SJCRH30 (cell line): ENCODE measurements at places on chromosomes 6 and 20. TPM values are rescaled to one million over a fixed set of nuclear protein-coding genes. Genes with fewer than 3 reads are reported as not detected.
A peak's percentile ranks its signal among the peaks of the same experiment; 100 is the strongest.

KCNK5 gene
- 9.5 and 9.7 TPM in 2 replicates for total RNA-seq

DNA sequence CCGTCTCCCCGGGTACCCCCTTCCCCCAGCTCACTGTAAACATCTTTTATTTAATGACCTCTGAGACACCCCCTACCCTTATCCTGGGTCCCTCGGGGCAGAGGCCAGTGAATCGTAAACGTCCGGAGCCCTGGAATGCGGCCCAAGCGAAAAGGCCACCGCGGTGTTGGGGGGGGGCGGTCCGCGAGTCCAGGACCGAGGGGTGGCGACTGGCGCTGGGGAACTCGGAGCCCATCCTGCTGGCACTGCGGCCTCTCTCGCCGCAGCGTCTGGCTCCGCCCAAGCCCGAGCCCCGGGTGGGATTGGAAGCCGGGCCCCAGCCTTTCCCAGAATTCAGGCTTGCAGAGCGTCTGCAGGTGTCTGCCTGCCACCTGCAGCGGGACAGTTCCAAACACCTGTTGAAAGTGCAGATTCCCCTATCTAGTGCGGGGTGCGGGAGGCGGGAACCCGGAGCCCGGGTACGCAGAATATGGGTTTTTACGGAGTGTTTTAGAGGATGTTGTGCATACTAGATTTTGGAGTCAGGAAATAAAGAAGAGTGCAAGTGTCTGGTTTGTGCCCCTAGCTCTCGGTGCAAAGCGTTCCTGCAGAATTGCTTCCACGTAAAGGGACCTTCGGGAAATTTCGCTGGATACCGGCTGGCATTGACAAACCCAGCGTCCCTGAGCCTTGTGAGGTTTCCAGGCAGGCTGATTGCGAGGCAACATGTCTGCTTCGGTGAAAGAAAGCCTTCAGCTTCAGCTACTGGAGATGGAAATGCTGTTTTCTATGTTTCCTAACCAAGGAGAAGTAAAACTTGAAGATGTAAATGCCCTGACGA is 800 bp downstream of the RWDD2A start:
- peak overlapping the region; percentile 74 for H3K4me3 ChIP-seq
- peak overlapping the region; percentile 63 for H3K27ac ChIP-seq
- DNase-seq: peak; percentile 51
- H3K36me3 ChIP-seq: 0 out of 2 replicates have a peak, but pooled peaks cover 2% of the 10 kb centered on the region

GRCh38 chr6:116351101-116351500 is 19.6 kb upstream of the DSE start:
- no peak overlapping the region for H3K4me3 ChIP-seq
- H3K4me1 ChIP-seq: no peaks in the 10 kb centered on the region
- H3K36me3 ChIP-seq: no peaks in the 10 kb centered on the region
- no peak overlapping the region for H3K27ac ChIP-seq
- DNase-seq: no peak

DNA sequence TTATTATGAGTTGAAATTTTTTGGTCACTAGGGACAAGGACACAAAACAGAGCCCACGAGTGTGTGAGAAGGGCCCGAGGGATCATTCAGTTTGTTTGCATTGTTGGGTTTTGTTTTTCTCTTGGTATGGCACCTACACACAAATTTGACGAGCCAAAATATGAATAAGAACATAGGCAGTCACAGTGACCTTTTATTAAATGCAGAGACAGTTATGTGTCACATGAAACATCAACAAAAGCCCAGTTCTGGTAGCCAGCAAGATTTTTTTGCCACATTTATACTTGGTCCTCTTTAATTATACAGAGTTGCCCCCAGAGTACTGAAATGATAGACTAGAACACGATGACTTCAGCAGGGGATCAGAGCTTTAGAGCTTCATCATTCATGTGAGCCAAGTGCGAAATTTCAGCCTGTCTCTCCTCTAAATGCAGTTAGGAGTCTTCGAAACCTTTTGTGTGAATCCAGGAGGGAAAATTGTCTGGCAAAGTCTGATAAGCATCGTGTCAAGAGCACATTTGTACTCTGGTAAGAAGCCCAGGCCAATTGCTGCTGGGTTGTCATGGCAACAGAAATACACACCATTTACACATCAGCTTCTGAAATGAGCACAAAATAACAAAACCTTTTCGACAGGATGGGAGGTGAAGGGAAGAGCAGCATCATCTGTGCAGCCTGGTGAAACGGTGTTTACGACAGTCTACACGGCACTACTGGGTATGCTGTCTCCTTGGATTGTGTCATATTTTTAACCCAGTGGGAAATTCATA is 79.2 kb upstream of the RIPOR2 start:
- DNase-seq: no peak
- no peaks in the 10 kb centered on the region for H3K27me3 ChIP-seq
- H3K36me3 ChIP-seq: no peaks in the 10 kb centered on the region
- no peak overlapping the region for H3K4me3 ChIP-seq

DNA sequence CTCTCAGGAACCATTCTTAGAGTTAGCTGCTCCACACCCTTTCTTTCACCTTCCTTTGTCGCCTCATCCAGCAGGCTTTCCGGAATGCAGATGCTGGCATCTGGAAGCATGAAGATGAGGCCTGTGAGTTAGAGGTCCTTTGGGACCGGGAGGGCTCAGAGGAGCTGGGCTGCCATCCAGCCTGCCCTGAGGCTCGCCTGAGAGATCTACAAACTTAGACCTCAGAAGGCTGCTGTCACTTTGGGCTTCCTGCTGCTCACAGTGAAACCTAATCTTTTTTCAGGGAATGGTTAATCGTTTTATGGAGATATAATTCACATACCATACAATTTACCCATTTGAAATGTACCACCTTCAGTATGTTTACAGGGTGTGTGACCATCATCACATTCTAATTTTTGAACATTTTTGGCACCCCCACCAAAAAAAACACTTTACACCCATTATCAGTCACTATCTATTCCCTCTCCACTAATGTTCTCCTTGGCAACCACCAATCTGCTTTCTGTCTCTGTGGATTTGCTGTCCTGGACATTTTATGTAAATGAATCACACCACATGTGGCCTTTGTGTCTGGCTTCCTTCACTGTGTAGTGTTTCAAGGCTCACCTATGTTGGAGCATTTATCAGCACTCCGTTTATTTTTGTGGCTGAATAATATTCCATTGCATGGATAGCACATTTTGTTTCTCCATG is 20.0 kb upstream of the MPC1 start:
- no peaks in the 10 kb centered on the region for H3K36me3 ChIP-seq
- no peak overlapping the region for H3K27ac ChIP-seq
- DNase-seq: peak; percentile 85
- H3K4me3 ChIP-seq: no peak overlapping the region

DNA sequence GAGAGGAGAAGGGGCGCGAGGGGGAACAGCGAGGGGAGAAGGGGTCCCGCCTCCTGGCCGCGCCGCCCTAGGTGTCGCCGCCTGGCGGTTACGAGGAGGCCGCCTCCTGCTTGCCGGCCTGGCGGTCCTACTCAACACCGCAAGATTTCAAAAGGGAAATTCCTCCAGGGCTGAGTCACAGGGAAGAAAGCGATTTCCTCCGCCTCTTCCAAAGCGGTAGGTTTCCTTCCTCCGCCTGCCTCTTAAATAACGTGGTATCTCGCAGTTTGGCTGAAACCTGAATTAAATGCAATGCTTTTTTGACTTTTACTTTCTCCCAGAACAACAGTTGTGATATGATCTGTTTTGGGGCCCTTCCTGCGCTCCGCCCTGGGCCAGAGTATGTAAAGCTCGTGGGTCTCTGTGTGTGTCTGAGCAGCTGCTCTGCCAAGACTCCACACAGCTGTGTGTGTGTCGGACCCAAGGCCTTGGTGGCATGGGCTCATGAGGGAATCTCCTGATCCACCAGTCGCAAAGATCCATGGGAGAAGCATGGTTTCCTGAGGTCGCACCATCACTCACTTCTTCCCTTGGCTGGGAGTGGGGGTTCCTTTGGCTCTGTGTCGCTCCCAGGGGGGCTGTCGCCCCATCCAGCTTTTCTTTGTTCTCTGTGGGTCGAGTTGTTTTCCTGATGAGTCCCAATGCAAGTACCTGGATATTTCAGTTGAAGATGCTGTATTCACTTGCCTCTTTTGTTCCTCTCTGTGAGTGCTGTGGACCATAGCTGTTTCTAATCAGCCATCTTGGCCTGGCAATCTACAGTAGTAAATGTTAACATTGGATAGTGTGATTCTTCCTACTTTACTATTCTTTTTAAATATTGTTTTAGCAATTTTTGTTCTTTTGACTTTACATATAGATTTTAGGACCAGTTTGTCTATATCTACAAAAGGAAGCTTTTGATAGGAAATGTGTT is 31.6 kb upstream of the NOTCH4 start:
- DNase-seq: peak; percentile 95
- H3K36me3 ChIP-seq: no peaks in the 10 kb centered on the region
- H3K4me3 ChIP-seq: peak overlapping the region; percentile 60
- H3K27ac ChIP-seq: peak overlapping the region; percentile 99

DNA sequence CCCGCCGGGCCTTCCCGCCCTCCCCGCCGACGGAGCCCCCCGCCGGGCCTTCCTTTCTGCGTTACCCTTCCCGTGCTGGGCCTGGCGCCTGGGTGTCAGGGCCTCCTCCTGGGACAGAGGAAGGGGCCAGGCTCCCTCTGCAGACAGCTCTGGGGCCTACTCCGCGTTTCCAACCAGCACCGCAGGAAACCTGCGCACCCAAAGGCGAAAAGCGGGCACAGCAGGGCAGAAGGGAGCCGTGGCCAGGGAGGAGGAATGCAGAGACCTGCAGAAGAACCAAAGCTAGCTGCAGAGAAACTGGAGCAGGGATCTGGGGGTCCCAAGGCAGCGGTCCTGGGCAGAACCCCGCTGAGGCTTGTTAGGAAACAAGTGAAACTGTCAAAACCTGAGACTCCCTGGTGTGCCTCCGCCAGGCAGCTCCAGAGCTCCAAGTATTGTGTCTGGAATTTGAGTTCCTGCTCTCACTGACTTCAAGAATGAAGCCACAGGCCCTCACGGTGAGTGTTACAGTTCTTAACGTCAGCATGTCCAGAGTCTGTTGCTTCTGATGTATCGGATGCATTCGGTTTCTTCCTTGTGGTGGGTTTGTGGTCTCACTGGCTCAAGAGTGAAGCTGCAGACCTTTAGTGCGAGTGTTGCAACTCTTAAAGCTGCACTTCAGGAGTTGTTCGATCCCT is 33.3 kb downstream of the IRF4 start:
- H3K36me3 ChIP-seq: no peaks in the 10 kb centered on the region
- no peaks in the 10 kb centered on the region for H3K27me3 ChIP-seq
- H3K4me3 ChIP-seq: no peak overlapping the region
- no peak overlapping the region for H3K27ac ChIP-seq
